NCI-H460 (cell line): ENCODE measurements at places on chromosomes 11 and 22. TPM values are rescaled to one million over a fixed set of nuclear protein-coding genes. Genes with fewer than 3 reads are reported as not detected.

Gene NFAM1
- not detected in 2 replicates for total RNA-seq

Gene KCNK4
- 0.10 TPM in 1 of 2 replicates, not detected in the other for total RNA-seq

Gene OR52J3
- total RNA-seq, result not detected in 2 replicates

Gene SCARF2
- total RNA-seq, result 1.7 TPM in 2 replicates

Gene MS4A6E
- not detected in 2 replicates for total RNA-seq

Gene ALDH3B1
- total RNA-seq, result 60.8 and 64.5 TPM in 2 replicates

Gene FAM111B
- 2.6 and 3.7 TPM in 2 replicates for total RNA-seq

DNA sequence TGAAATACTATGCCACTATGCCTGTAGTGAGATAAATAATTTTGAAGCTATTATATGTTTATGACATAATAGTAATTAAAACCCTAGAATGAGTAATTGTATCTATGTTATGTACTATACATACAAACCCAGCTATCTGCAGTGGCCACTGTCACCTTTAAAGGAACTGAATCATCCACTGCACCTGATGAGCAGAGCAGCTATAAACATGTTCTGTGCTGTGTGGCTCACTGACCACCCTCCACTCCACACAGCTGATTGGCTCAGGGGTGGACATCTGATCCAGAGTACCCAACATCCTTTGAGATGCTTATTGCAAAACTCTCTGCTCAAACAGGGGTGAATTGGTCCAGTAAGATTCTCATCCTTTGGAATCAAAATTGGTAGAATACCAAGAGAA lies 19.2 kb upstream of the RRAS2 start:
- no peak for DNase-seq

GRCh38 chr11:78417888-78418583 lies 416 bp upstream of the GAB2 start:
- DNase-seq, result peak; percentile 50

DNA sequence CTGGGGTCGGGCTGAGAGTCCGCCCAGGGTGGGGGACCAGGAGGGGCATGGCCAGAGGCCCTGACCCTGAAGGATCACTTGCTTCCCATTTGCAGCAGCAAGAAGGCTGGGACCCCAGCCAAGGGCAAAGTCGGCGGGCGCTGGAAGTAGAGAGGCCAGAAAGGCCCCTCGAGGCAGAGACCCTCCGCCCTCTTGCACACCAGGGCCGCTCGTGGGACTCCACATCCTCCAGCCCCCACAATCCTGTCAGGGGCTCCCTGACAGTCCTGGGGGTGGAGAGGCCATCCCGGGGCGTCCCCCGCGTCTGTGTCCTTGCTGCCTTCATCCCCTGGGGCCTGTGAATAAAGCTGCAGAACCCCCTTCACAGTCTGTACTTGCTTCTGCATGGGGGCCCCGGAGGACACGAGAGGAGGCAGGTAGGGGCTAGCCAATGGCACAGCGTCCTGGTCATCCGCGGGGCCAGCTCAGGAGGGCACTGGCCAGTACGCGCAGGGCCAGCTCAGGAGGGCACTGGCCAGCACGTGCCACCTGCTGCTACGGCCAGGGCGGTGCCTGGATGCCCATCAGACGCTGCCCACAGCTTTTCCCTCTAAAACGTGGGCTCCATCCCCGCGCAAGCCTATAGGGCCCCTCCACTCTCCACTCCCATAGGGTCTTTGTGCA lies 8.7 kb upstream of the MRPL23 start:
- no peak for DNase-seq

GRCh38 chr22:32776802-32777201 lies 24.7 kb upstream of the TIMP3 start:
- DNase-seq, result no peak

DNA sequence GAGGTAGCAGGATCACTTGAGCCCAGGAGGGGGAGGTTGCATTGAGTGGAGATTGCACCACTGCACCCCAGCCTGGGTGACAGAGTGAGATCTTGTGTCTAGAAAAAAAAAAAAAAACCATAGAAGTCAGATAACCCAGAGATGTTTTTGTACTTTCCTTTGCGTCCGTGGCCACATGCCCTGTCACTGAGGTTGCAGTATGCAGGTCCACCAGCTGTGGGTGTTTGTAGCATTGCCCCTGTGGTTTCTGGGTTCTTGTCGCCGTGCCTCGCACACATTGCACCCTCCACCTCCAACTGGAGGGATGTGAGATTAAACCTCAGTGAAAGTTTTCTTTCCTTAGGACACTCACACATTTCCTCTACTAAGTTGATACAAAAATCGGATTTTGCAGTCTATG lies 70.3 kb downstream of the TNRC6B start:
- DNase-seq, result no peak

DNA sequence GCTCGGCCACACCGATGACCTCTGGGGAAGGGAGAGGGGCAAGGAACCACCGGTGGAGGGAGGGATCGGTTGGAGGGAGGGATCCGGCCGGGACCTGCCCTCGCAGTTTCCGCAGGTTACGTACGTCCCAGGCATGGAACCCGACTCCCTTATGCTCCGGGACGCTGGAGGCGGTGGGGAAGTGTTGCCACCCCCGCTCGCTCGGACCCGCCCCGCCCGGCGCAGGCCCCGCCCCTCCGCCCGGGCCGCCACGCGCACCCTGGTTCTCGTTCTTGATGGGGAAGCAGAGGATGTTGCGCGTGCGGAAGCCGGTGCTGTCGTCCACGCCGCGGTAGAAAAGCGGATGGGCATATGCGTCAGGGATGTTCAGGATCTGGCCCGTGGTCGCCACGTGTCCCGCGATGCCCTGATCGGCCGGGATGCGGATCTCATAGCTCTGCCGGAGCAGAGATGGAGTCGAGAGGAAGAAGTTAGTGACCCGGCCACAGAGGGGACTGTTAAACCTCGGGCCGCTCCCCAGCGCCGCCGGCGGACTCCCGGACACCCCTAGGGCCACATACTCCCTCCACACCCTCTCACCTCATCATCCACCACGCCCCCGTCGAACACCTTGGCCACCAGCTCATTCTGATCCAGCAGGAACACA lies 89.8 kb downstream of the PDE2A start:
- DNase-seq, result no peak

- no peak for DNase-seq
These were observed 287.9 kb upstream of the MPPED2 start for GRCh38 chr11:30873924-30874610.

- DNase-seq, result no peak
These were observed 55.0 kb downstream of the RTL6 start for GRCh38 chr22:44442851-44443595.

DNA sequence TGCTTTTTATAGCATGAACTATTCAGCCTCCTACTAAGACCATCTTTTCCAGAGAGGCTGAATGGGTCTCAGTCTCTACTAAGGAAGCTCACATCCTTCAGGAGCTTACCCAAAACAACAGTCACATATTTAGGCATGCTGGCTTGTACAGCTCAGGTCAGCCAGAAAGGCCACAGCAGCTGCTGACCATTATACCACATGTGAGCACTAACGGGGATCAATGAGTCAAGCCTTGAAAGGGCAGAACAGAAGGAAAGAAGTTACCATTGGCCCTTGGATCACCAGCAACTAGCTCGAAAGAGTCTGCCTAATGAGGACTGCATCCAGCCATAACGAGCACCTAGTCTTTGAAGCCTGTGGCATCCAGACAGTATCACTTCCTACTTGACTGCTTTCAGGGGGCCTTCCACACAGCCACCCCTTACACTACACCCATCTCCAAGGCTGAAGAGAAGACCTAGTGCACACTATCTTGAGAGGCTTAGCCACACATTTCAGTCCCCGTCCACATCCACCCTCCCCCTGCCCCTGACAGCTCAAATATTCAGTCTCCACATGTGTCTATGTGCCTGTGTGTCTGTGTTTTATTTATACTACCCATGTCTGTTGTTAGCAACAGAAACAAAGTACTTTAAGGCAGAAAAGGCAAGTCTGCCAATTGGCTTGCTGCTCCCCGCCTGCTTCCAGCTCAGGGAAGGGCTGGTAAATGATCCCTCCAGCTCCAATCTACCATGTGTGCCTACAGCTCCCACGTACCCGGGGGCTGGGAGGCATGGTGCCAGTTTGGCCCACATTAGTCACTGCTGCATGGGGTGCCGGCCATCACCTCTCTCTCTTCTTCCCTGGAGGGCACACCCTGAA lies 95.5 kb downstream of the RPL27A start:
- DNase-seq, result no peak

DNA sequence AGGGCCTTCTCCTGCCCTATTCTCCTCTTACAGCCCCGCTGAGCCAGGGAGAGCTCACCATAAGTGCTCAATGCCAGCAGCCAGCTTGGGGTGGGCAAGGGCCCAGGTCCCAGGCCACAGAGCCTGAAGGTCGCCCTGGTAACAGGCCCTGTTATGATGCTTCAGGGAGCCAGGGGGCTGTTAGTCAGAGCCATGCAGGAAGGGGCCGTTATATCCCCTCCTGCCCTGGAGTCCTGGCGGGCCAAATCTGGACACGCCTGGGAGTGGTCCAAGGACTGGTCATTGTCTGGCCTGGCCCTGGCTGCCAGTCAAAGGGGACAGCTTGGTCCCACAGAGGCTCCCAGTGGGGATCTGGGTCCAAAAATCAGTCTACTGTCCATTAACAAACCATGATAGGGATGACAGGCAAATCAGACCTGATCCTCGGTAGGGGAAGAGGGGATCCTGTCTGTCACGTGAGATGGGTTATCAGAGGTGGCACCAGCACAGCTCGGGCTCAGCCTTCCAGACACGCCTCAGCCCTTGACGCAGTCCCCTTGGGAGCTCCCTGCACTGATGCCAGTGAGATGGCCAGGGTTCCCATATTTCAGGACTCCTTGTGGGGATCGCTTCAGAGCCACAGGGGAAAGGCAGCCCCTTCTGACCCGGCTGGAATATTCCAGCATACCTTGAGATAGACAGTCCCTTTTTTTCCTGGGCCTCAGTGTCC lies 55.9 kb downstream of the LRRC32 start:
- DNase-seq, result no peak

DNA sequence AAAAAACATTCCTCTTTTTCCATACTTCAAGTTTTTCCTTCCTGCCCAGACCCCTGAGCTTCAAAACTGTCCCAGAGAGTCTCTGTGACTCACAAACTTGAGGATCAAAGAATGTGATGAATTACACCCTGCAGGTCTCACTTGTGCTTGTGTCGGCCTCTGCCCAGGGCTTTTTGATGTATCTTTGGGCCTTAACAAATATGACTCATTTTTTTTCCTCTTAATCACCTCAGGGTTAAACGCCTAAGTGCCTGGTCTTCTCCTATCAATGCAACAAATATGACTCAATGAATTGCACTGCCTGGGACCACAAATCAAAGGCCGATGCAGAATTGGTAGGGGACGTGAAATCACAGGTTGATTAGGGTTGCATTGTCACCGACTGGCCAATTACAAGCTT lies 267.7 kb downstream of the LARGE1 start:
- no peak for DNase-seq

- DNase-seq, result no peak
These were observed 77.4 kb upstream of the CRYBB3 start for GRCh38 chr22:25122136-25122764.

DNA sequence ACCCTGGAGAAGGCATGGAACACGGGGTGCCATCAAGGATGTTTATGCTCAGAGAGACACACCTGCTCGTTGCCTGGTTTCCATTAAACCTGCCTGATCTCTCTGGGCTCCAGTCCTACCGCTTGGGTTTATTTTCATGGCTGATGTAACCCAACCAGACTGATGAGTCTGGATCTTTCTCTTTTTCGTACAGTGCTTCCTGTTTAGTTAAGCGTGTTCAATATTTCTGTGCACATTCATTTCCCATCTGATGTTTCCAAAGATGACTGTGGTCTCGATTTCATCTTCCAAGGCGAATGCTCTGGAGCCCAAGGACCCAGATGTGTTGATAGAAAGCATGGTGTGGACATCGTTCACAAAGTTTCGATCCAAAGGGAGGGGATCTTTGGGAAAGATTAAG lies 84.3 kb downstream of the SNX19 start:
- DNase-seq, result no peak
